ENCODE measurements at places on chromosomes 5 and 9.

DNA sequence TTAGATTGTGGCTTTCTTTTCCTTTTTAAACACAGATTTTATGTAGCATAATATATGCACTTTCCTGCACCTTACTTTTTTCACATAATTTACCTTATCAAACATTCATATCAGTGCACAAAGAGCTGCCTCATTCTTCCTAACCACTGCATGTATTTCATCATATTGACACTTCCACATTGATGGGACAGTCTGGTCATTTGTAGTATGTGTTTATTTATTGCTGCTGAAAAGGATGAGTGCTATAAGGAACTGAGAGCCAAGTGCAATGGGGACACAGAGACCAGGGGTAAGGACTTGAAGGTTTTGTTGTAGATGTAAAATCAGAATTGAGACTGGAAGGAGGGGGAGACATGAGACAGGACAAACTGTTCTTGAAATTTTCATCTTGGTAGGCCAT is 193.8 kb downstream of the SMARCA2 start:
- DNase-seq, result no peak

DNA sequence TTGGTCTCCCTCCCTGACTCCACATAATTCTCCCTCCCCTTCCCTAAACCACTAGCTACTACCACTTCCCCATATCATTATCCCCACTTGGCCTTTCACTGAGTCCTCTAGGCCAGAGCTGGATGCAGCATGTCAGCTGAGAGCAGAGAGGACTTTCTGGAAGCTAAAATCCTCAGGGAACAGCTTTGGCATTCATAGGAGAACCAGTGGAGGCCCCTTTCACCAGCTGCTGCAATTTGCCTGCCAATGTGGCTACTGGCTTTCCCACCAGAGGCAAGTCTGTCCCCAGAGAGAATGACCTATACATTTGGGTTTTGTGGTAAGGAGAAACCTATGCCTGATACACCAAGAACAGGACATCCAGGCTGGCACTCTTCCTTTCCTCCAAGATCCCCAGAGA is 14.4 kb downstream of the FAM219A start:
- DNase-seq, result no peak

GRCh38 chr5:41275813-41276512 is 62.6 kb upstream of the C6 start:
- DNase-seq, result no peak

DNA sequence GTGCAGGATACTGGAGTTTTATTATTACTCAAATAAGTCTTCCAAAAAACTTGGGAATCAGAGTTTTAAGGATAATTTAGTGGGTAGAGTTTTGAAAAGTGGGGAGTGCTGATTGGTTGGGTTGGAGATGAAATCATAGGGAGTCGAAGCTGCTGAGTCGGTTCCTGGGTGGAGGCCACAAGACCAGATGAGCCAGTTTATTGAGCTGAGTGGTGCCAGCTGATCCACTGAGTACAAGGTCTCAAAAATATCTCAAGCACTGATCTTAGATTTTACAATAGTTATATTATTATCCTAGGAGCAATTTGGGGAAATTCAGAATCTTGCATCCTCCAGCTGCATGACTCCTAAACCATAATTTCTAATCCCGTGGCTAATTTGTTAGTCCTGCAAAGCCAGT is 804.9 kb upstream of the SEMA6A start:
- no peak for DNase-seq

DNA sequence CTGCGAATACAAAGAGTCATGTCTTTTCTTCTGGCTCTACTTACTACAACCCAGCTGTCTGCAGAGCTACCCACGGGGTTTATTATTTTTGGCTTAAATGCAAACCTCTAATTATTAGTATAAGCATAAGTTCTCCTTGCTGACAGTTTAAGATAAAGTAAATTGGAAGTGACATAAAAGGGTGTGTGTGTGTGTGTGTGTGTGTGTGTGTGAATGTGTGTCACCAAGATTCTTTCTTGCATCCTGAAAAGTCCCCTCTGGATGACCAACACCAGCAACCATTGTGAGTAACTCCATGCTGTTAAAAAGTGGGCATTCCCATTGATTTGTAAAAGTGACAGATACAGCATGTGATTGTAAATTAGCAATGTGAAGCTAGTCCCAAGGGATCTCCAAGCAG is 803.8 kb upstream of the ZNF608 start:
- DNase-seq, result no peak

GRCh38 chr5:132768485-132768868 is 8.6 kb downstream of the SEPTIN8 start:
- no peak for DNase-seq

GRCh38 chr9:90029996-90030395 is 425.2 kb downstream of the GADD45G start:
- no peak for DNase-seq

GRCh38 chr9:33619666-33620404 is 95.8 kb downstream of the ANKRD18B start:
- DNase-seq, result no peak

GRCh38 chr5:135446206-135446605 is 942 bp downstream of the DCANP1 start:
- DNase-seq, result no peak

- DNase-seq, result no peak
Measured at GRCh38 chr5:32726086-32726557, 15.0 kb downstream of the NPR3 start.

DNA sequence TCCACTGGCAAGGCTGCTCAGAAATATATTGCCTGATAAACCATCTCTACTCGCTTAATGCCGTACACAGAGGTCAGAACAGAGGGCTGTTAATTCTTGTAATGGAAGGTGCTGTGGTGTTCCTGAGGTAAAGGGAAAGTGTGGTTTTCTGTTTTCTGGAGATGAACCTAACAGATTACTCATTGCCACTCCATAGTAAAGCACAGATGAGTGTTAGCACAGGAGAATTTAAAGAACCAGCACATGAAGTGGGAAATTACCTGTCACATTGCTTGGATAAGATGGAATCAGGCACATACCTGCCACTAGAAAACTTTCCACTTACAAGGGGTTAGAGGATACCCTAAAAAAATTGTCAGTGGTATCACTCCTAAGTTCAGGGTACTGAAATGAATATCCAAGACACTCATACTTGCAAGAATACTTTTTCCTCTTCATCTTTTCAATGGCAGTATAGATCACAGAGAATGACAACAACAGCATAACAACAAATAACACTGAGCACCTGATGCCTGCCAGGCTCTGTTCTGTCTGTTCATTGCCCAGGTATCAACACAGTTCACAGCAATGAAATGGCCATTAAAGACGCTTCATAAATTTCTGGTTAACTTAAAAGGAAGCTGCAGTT is 152.9 kb upstream of the GNA14 start:
- DNase-seq, result no peak

- no peak for DNase-seq
Measured at GRCh38 chr9:130587921-130588320, 8.5 kb downstream of the FUBP3 start.

GRCh38 chr5:83378624-83379289 is 92.8 kb upstream of the VCAN start:
- DNase-seq, result no peak

GRCh38 chr9:122402403-122402871 is 31.6 kb downstream of the PTGS1 start:
- DNase-seq, result peak; percentile 98

DNA sequence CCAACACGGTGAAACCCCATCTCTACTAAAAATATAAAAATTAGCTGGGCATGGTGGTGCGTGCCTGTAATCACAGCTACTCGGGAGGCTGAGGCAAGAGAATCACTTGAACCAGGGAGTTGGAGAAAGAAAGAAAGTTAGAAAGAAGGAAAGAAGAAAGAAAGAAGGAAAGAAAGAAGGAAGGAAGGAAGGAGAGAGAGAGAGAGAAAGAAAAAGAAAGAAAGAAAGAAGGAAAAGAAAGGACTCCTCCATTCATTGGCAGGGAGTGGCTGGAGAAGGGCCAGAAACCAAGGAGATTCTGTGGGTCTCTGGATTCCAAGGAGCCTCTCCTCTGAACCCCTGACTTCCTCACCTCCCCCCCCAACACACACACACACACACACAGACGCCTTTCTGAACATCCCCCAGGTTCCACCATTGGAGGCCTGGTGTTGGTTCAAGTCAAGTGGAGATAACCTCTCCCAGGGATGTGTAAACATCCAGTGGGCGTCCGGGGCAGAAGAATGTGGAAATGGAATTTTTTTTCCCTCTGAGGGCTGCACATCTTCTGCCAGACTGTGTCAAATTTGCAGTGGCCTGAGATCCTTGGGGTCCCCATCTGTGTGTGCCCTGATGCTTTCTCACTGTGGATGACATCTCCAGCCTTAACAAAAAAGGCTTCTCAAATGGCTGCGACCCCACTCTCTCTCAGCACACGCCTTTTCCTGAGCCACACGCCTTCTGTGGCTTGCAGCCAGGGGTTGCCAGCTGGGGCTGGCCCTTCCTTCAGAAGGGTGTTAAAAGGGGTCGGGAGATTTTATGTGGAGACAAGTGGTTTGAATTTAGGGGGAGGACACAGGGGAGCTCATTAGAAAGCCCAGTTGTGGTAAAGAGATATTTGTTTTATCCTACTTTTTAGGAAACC is 109.3 kb upstream of the HAND1 start:
- DNase-seq, result no peak

DNA sequence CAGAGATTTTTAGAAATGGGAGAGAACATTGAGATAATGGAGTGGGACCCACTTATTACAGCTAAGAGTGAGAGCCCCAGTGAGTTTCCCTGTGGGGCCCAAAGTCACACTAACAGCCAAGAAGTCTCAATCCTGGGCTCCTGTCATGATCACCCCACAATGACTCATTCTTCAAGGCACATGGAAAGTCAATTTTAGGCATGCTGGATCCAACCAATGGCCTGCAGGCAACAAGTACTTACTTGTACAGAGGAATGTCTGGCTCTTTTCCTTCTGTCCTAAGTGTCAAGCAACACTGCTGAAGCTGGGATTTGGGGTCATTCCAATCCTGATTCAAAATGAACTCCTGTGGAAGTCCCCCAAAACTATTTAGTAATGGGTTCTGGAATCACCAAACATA is 123.1 kb downstream of the DROSHA start:
- no peak for DNase-seq

DNA sequence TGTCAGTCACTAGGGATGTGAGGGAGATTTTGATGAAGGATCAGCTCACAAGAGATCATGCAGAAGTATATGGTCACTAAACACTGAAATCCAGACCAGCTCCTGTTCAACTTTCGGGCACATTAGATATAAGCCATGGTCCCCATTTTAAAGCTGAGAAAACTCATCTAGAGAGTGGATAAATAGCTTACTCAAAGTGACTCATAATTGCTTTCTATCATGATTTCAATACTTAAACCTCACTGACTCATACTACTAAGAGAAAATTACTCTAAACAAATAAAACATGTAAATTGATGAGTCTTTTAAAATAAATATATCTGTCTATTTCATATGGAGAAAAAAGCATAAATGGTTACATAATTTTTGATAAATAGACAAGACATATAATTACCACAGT is 567.7 kb downstream of the TLR4 start:
- no peak for DNase-seq

DNA sequence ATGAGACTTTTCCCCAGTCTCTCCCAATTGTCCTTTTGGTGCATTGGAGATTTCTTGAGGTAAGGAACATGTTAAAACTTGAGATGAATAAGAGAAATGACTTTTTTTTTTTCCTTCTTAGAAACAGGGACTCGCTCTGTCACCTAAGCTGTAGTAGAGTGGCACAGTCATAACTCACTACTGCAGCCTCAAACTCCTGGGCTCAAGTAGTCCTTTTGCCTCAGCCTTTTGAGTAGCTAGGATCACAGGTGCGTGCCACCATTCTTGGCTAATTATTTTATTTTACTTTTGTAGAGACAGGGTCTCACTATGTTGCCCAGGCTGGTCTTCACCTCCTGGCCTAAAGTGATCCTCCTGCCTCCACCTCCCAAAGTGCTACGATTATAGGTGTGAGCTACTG is 25.9 kb downstream of the CDC42SE2 start:
- no peak for DNase-seq

DNA sequence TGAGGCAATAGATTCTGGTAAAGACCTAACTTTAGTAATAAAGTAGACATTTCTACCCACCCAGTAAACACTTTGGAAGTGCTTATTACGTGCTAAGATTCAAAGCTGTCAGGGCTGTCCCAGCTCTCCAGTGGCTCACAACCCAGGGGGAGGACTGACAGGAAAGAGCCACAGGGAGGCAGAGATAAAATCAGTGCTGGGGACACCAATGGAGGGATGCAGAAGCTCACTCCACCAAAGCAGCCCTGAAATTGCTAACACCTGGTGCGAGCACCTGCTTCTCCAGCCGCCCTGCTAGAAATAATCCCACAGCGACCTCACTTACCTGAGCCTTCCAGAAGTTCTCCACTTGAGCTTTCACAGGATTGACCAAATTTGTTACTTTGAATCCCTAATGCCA is 501.0 kb downstream of the BNC2 start:
- no peak for DNase-seq

GRCh38 chr9:27041746-27042145 is 36.3 kb upstream of the LRRC19 start:
- no peak for DNase-seq

- DNase-seq, result peak; percentile 16
Measured at GRCh38 chr9:92094655-92095054, 20.6 kb downstream of the SPTLC1 start.

- no peak for DNase-seq
Measured at GRCh38 chr9:133784731-133785561, 46.8 kb upstream of the SARDH start.

DNA sequence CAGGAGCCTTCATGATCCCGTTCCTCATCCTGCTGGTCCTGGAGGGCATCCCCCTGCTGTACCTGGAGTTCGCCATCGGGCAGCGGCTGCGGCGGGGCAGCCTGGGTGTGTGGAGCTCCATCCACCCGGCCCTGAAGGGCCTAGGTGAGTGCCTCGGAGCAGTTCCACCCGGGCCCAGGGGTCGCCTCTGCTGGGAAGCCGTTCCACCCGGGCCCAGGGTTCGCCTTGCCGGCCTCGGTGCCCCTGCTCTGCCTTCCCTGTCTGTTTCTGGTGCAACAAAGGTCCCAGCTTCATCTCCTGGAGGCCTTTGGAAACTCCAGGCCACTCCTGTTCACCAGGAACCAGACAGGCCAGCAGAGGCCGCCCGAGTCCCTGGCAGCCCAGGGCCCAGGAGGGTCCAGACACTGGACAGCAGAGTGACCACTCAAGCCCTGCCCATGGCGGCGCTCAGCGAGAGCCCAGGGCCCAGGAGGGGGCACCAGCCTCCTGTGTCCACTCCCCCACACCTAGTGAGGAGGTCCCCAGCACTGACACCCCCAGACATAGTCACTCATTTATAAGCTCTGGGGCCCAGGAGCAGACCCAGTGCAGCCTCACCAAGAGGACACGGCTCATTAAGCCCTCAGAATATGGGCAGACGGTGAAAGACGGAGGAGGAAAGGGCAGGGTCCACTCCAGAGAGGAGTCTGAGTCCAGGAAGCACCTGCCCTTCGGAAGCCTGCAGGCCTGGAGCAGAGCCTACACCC is 7.5 kb downstream of the SLC6A19 start:
- DNase-seq, result peak; percentile 14
